Stimulated activated CD4-positive, alpha-beta T cell treated with anti-CD3 and anti-CD28 coated beads, Interleukin-1b, Interleukin-23, amount 100 ng/mL, for 4 hours (primary cell): ENCODE measurements at places on chromosomes 4 and X.

GRCh38 chrX:79367907-79368306 is 773 bp upstream of the ITM2A start:
- DNase-seq = no peak

- DNase-seq = no peak
Observed at GRCh38 chrX:133543654-133544053, 128.4 kb upstream of the GPC4 start.

DNA sequence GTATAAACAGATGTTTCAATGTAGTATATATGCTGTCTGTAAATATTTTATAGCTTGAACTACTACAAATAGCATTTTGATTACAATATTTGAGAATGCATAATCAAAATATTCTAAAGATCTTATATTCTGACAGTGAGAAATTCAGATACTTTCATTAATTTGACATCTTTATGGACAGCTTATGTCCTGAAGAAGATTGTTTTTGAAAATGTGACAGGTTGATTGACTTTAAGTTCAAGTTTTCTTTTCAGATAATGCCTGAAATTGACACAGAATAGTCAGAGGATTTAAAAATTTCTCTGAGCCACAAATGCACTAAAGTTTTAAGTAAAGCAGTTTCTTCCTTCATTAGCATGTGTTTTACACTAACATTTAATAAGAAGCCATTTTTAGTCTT is 799.8 kb downstream of the CCSER1 start:
- DNase-seq = no peak

DNA sequence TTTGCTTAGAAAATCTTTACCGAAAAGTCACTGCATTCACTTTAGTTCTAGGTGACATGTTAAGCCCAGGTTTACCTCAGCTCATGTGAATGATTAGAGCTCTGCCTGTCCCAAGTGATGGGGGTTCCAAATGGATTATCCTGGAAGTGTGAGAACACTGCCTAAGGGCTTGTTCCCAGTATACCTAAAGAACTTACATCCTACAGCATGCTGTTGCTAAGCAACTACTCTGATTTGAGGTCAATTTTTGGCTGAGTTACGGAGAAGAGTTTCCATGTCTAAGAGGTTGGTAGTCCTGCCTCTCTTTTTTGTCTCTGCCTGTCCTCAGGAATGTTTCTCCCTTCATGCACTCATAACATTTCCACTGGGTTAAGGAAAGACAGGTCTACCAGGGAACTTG is 67.6 kb upstream of the UGT2B15 start:
- DNase-seq = no peak

DNA sequence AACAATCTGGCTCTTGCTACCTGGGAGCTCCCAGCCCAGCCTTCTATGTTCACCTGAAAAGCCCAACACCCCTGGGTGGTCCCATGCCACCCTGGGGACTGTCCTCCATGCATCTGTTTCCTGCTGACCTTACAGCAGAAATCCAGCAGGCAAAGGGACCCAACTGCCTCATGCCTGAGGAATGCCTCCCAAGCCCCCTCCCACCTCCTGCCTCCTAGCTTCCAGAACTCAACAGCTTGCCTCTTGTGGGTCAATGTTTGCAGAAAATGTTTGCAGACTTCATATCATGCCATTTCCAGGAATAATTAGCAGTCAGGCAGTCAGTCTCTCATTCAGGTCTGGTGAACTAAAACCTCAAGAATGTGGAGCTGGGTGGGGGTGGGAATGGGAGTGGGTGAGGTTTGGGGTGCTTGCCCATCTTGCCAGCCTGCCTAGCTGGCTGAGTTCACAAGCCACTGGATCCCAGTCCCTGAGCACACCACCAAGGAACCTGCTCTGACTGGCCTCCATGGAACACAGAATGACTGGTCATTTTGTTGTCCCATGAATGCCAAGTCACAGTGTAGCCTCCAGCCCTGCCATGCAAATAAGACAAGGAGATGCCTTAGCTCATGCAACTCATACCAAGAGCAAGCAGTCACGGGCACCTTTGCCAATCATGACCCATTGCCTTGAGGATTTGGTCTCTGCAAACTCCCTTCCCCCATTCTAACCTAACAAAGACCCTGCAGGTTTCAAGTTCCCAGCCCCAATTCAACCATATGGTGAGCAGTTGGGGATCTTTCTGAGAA is 12.1 kb upstream of the PLAC1 start:
- DNase-seq = no peak

DNA sequence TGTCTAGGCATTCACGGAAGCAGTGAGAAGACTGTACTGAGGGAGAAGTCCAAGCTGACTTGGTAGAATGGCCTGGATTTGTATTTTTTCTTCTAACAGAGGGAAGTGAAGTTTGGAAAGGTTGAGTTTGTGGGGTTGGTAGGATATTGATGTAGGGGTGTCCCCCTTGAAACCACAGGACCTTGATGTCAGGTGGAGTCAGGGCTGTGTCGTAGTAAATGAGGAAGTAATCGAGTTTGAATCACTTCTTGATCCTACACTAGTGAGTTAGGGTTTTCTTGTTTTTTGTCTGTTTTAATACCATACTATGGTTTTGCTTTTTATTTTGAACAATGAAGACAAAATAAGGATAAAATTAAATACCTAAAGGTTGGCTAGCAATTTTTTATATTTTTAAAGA is 30.1 kb upstream of the ANAPC4 start:
- DNase-seq = no peak

- no peak for DNase-seq
Observed at GRCh38 chr4:48361012-48361400, 19.7 kb downstream of the SLAIN2 start.

DNA sequence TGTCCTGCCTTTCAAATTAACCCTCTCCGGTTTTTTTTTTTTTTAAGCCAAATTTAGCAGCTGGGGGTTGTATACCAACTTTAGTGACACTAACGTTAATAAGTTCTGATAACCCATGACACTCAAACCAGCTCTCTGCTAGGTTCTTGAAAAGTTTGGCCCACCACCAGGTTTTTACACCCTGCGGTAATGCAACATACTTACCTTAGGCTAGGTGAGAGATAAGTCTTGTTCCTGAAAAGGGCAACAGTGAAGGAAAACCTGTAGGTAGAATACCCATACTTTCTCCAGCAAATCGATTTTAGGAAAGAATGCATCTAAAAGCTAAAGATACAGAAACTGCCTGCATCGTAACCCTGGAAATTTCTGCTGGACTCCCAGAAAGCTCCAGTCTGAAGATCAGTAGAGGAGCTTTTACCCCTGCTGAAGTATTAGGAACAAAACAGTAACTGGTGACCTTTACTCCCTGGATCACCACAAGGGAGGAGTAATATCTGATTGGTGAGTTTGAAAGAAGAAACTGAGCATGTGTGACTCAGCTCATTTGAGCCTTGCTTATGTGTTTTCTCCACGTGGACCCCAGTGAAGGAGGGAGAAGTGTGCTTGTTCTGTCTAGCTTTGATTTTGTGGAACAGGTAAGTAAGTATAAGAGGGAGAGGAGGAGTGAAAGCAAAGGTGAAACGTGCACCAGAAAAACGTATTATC is 34.4 kb upstream of the COX18 start:
- DNase-seq = no peak

DNA sequence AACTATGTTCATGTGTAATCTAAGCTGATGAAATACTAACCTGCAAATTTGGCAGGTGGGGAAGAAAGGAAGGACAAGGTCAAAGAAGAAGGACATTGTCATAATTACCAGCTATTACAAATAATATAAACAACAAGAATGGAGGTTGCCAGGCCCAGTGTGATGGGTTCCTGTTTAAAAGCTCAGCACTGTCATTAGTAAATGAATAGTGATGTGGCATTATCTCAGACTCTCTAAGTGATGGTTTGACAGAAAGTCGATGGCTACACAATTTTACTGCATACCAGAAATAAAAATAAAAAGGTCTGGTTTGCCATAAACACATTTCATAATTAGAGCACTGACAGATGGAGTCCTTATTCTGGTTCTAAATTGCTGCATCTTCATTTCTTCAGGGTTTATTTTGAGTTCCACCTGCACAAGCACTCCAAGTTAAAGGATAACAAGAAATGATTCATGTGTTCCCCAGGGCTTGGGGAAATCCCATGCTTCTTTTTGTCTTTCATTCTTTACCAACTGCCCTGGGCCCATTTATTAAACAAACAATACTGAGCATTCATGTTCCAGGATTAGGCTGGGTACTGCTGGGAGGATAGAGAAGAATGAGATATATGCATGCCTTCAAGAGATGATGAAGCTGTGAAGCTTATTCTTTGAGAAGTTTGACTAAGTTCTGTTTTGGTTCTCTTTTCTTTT is 367.8 kb upstream of the RASGEF1B start:
- no peak for DNase-seq

DNA sequence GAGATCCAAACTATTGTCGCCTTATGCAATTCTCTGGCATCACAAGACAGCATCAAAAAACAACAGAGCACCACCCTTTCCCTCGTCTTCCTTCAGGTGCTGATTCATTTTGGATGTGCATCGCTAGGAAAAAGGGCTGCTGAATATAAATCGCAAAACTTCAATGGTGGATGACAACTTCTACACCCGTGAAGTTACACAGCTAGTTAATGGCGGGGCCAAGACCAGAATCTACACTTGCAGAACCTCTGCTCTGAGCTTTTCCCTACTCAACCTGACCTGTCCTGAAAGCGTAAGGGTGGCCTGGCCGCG is 674 bp downstream of the GNPDA2 start:
- no peak for DNase-seq
